ENCODE measurements at places on chromosomes 16 and 17. TPM values are rescaled to one million over a fixed set of nuclear protein-coding genes. Genes with fewer than 3 reads are reported as not detected.
A peak's percentile ranks its signal among the peaks of the same experiment; 100 is the strongest.

DNA sequence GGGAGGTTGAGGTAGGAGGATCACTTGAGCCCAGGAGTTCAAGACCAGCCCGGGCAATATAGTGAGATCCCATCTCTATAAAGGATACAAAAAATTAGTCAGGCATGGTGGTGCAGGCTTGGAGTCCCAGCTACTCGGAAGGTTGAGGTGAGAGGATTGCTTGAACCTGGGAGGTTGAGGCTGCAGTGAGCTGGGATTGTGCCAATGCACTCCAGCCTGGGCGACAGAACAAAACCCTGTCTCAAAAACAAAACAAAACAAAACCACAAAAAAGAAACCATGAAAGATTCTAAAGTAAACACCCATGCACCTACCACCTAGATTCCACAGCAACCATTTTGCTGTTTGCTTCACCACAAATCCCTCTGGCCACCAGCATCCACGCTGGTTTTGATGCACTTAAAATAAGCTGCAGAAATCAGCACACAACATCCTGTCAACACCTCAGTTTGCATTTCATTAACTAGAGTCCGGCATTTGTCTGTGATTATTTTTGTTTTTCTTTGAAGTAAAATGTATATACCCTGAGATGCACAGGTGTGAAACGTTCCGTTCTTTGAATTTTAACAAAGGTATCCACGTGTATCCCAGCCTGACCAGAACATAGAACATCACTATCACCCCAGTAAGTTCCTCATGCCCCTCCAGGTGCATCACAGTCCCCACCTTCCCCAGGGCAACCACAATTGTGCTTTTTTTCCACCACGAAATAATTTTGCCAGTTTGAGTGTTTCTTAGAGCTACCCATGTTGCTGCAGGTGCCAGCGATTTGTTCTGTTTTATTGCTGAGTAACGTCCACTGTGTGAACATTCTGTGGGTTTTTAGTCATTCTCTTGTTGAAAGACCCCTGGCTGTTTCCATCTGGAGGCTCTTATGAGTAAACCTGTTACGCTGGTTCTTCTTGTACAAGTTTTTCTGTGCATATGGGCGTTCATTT lies 191.5 kb downstream of the SEC14L1 start:
- DNase-seq: no peak

GRCh38 chr16:16009401-16009800 lies 60.0 kb downstream of the ABCC1 start:
- no peak for DNase-seq

GRCh38 chr17:50203604-50204345 lies 2.3 kb upstream of the COL1A1 start:
- DNase-seq: no peak

ULK2 gene
- not detected for total RNA-seq

GRCh38 chr17:56064506-56064905 lies 88.8 kb upstream of the ANKFN1 start:
- DNase-seq: no peak

DNA sequence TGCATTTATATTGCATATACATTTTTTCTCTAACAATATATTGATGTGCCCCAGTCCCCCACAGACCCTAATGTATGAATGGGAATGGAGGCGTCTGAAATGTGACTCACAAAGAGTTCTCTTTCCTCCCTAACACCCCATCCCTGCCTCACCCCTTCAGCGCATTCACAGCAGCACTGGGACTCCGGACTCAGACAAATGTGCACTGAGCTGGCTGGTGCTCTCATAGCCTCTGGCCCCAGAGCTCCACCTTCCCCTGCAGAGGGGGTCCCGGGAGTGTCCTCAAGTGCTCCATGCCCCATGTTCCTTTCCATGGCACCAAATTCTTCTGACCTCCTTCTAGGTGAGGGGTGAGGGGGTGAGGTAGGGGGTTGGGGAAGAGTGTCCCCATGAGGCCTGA lies 20.6 kb downstream of the NPTX1 start:
- no peak for DNase-seq

DNA sequence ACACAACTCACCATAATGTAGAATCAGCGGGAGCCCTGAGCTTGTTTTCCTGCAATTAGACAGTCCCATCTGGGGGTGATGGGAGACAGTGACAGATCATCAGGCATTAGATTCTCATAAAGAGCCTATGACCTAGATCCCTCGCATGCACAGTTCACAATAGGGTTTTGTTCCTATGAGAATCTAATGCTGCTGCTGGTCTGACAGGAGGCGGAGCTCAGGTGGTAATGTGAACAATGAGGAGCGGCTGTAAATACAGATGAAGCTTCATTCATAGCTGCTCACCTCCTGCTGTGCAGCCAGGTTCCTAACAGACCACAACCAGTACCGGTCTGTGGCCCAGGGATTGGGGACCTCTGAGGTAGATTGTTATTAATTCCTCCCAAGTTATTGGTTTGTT lies 2.9 kb upstream of the DOK4 start:
- no peak for DNase-seq

DNA sequence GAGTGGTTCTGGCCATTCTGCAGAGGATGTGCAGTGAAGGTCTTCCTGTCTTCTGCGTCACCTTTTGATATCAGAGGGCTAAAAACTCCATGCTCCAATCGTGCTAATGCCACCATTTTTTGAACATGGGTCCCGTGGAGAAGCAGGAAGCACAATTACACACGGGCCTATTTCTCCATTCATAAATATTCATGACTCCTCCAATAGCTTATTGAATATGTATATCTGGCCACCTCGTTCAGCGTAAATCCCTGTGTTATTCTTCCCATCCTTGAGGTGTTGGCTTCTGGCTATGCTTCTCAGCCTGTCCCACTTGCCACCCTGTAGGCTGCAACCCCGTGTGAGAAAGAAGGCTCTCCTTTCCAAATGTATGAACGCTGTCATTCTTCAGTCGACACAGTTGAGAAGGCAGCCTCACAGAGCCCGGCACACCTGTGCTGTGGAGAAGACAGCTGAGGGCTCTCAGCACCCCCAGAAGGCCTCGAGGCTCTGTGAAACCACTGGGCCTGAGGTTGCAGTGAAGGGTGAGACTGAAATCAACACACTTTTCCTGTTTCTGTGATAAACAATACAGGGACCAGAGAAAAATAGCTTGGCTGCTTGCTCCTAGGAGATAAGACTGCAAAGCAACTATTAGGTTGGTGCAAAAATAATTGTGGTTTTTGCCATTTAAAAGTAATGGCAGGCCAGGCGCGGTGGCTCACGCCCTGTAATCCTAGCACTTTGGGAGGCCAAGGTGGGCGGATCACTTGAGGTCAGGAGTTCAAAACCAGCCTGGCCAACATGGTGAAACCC lies 4.9 kb upstream of the ANKRD40CL start:
- DNase-seq: peak; percentile 37

GRCh38 chr17:68711858-68712257 lies 110.7 kb upstream of the FAM20A start:
- no peak for DNase-seq

DNA sequence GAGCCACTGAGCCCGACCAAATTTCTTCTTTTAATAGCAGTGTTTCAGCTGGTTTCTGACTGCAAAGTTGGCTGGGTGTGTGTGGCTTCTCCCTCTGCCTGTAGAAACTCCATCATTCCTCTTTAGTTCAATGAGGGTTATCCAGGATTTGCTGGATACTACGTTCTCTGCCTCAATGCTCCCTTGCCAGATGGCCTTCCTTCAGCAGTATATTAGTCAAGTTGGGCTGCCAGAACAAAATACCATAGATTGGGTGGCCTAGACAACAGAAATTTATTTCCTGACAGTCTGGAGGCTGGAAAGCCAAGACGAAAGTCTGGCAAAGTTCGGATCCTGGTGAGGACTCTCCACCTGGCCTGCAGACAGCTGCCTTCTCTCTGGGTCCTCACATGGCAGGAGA lies 103.7 kb downstream of the NOG start:
- no peak for DNase-seq

PRKAR1A gene
- 201 TPM for total RNA-seq

- DNase-seq: peak; percentile 89
Measured at GRCh38 chr17:61635913-61636432, 45.0 kb upstream of the NACA2 start.

IL17C gene
- total RNA-seq: not detected

GRCh38 chr17:7992516-7992915 lies 9.9 kb upstream of the GUCY2D start:
- no peak for DNase-seq

DNA sequence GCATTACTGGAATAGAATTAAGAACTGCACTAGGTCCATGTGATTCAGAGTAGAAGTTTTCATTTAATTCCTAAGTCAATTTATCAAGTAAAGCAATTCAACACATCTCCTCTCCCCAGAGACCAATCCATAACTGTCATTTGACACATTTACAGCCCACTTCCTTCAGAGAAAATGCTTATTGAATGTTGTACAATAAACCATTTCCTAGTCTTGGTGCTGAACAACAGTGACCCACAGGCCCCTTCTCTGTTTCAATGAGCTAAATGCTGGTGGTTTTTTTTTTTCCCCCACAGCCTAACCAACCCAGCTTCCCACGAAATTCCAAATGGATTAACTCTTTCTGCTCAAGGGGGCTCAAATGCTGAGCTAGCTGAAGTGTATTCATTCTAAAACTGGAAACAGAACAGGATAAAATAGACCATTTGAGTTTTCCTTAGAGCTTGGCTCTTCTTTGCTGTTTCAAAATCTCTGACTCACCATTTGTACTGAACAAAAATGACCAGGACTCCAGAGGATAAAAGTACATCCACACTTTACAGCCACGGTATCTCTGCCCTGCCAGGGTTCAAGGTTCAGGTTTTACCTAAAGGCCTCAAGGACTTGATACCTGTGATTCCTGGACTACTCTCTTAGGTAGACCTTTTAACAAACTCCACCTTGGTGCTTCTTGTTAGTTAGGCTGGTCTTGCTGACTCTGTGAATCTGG lies 62.3 kb downstream of the TMEM100 start:
- DNase-seq: peak; percentile 85

CSH2 gene
- total RNA-seq: not detected

DNA sequence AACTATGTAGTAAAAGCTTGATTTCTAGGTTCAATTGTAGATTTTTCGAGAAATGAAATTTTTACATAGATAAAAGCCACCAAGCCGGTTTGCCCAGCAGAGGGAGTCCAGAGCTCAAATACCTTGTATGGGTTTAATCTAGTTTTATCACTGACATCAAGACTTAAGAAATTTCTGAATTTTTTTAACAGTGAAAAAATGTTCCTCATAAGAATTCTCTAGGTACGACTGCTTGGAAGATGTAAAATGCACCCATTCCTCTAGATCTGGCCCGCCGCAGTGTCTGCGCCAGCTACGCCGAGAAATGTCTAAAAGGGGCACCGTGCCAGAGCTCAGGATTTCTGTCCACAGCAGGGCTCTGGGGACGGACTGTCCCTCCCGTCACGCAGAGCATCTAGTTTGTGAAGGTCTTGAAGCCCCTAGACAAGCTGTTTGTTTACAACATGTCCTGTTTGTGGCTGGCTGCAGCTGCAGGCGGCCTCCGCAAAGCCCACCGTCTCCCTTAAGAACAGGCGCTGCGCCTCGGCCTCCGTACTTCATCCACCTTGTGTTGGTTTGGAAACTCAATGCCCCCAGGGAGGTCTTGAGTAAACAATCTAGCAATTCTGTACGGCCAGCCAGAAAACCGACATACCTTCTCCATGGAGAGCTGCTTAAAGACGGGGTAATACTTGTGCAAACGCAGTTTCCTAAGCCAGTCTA lies 24.8 kb downstream of the MAP1LC3B start:
- peak; percentile 67 for DNase-seq

- DNase-seq: no peak
Measured at GRCh38 chr17:14715561-14715960, 414.7 kb downstream of the HS3ST3B1 start.

GP1BA gene
- not detected for total RNA-seq

GRCh38 chr16:88859381-88860091 lies 2.6 kb downstream of the TRAPPC2L start:
- DNase-seq: no peak

CACNG5 gene
- total RNA-seq: not detected

DNA sequence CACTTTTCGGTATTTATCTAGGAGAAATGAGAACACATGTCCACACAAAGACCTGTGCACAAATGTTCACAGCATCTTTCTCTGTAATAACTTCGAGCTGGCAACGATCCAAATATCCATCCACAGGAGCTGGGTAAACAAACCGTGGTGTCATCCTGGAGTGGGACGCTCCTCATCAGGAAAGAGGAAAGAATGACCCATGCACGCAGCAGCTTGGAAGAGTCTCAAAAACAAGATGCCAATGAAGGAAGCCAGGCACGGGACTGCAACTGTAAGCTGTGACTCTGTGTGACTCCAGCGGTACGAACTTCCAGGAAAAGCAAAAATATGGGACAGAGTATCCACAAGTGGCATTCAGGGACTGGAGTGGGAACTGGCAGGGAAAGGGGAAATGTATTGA lies 36.7 kb upstream of the CIBAR2 start:
- DNase-seq: no peak

GRCh38 chr17:10022416-10022815 lies 117.3 kb upstream of the RCVRN start:
- DNase-seq: no peak

- peak; percentile 90 for DNase-seq
Measured at GRCh38 chr17:2282297-2282873, 21.2 kb downstream of the SMG6 start.

KRT33A gene
- not detected for total RNA-seq

DNA sequence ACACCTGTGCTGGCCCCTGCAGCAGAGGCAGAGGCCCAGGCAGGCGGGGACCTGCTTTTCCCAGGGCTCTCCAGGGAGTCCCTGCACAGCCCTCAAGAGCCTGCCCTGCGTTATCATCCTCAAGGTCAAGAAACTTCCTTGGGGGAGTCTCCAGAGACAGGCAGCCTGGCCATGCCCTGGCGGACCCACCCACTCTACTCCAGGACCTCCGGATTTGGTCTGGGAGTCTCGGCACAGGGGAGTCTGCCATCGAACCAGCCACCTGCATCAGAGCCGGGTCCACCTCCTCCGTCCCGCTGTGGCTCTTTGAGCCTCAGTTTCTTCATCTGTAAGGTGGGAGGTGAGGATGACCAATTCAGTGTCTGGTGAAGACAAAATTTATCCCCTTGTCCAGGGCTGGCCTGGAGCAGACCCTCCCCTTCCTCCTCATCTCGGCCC lies 75.3 kb upstream of the TNRC6C start:
- DNase-seq: no peak

TBC1D26 gene
- not detected for total RNA-seq

- no peak for DNase-seq
Measured at GRCh38 chr17:20927308-20927977, 115.4 kb downstream of the USP22 start.

DNA sequence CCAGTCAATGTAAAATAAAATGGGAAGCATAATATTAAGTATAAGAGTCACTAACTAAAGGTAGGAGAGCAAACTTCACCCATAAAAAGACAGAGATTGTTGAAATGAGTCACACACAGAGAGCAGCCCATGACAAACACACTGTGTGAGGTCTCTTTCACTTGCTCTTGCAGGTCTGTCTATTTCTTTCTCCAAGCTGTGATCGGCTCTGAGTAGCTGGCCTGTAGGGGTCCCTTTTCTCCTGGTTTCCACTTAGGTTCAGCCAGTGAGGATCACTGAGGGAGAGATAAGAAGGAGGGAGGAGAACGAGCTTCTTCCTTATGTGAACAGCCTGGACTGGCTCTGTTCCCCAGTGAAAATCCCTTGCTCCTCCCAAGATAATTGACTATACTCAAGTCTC lies 133.7 kb upstream of the HS3ST3A1 start:
- DNase-seq: peak; percentile 49

Measured in Karpas-422 (cell line).